Stimulated activated CD4-positive, alpha-beta T cell treated with anti-CD3 and anti-CD28 coated beads, Interleukin-1b, Interleukin-23, amount 100 ng/mL, for 48 hours (primary cell): ENCODE measurements at places on chromosomes 6 and 20.
A peak's percentile ranks its signal among the peaks of the same experiment; 100 is the strongest.

DNA sequence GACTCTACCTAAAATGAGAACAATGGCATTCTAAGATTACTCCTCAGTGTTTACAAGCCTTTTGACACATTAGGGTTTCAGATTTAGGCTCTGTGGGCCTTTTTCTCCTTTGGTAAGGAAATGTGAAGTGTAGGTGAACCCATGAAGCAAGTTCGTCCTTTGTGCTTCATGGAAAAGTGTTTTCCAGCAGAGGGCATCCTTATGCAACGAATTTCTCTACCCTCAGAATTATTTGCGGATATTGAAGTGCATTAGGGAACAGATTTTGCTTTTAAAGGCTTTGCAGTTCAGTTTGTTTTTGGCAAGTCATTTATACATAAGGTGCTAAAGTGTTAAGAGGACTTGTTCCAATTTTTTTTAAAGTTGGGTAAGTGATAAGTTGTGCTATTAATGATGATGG is 55.7 kb upstream of the FERMT1 start:
- no peak for DNase-seq

DNA sequence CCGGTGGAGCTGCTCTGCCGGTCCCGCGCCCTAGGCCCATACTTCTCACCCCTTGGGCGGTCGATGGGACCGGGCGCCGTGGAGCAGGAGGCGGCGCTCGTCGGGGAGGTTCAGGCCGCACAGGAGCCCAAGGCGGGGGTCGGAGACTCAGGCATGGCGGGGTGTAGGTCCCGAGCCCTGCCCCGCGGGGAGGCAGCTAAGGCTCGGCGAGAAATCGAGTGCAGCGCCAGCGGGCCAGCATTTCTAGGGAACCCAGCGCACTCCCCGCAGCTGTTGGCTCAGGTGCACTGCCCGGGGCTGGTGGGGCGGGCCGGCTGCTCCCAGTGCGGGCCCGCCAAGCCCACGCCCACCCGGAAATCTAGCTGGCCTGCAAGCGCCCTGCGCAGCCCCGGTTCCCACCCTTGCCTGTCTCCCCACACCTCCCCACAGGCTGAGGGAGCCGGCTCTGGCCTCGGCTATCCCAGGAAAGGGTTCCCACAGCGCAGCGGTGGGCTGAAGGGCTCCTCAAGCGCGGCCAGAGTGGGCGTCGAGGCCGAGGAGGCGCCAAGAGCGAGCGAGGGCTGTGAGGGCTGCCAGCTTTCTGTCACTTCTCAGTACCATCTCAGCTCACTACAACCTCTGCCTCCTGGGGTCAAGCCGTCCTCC is 40.2 kb upstream of the GMPR start:
- DNase-seq, result no peak

DNA sequence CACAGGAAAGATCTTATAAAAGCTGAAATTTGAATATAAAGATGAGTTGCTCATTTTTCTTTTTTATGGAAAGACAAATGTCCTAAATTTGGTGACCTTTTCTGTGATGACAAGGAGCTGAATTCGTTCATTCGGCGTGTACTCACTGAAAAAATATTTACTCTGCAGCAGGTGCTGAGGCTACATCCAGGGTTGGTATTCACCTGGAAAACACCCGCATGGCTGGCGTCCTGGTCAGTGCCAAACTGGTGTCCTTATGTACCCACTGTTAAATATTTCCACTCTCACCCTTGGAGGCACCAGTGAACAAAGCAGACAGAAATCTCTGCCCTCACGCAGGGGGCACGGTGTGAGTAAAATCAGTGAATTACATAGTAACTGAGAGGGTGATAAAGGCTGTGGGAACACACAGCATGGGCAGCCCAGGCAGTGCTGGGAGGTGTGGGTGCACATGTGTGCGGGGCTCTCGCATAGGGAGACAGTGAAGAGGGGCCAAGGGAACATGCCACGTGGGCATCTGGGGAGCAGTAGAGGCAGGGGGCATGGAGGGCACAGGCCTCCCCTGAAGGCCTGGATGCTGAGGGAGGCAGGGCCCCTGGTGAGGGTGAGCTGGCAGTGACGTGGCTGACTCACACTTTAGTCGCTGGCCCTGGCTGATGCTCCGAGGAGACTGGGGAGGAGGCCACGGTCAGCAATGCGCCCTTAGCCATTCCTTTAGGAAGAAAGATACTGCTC is 89.7 kb downstream of the INSM1 start:
- no peak for DNase-seq

- no peak for DNase-seq
Observed at GRCh38 chr20:46641424-46641823, 9.8 kb downstream of the SLC13A3 start.

GRCh38 chr6:131387562-131388447 is 185.2 kb upstream of the ARG1 start:
- DNase-seq, result no peak

GRCh38 chr6:165732696-165733488 is 69.9 kb upstream of the PDE10A start:
- DNase-seq, result no peak

GRCh38 chr20:4227085-4227821 is 211.9 kb upstream of the RNF24 start:
- DNase-seq, result no peak

DNA sequence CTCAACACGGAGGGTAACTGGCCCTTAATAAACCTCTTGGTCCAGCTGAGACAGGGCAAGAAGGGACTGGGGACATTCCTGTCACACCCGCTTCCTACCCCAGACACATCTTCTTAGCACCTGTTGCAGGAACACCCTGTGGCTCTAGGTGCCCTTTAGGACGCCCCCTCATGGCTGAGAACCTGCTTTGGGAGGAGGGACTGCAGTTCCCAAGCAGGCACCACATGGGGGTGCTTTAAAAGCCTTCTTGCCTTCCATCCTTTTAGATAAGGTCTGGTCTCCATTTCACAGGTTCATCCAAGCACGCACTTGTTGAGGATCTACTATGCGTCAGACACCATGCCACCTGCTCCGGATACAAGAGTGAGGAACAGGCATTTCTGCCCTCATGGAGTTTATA is 26.6 kb downstream of the NSFL1C start:
- DNase-seq, result no peak

DNA sequence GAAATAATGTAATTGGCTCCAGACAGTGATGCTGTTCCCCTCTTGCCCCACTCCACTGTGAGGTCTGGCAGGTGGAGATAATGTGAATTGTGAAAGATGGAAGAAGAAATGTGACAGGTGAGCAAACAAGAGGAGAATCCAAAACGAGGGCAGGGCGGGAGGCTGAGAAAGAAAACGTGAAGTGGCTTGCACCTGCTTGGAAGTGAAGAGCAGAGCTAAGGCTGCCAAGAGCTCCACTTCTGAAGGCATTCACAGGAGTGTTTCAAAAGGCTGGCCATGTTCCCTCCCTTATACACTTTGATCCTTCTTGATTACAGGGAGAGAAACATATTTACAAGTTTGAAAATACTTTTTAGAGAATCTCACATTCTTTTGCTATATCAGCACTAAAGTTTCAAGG is 359.4 kb downstream of the EPHA7 start:
- no peak for DNase-seq

- DNase-seq, result no peak
Observed at GRCh38 chr6:134391205-134391604, 73.3 kb upstream of the SGK1 start.

DNA sequence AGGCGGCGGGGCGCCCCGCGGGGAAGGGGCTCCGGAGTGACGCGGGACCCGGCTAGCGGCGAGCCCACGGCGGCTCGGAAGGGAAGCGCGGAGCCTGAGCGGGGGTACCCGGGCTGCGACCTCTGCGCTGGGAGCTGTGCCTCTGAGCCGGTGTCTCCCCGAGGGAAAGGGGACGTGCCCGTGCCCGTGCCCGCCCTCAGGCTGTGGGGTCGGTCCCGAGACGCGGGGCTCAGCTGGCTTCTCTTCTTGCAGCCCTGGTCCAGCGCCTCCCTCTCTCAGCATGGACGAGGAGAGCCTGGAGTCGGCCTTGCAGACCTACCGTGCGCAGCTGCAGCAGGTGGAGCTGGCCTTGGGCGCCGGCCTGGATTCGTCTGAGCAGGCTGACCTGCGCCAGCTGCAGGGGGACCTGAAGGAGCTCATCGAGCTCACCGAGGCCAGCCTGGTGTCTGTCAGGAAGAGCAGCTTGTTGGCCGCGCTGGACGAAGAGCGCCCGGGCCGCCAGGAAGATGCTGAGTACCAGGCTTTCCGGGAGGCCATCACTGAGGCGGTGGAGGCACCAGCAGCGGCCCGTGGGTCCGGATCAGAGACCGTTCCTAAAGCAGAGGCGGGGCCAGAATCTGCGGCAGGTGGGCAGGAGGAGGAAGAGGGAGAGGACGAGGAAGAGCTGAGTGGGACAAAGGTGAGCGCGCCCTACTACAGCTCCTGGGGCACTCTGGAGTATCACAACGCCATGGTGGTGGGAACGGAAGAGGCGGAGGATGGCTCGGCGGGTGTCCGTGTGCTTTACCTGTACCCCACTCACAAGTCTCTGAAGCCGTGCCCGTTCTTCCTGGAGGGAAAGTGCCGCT is 686 bp downstream of the ZGPAT start:
- no peak for DNase-seq

- DNase-seq, result no peak
Observed at GRCh38 chr6:145329257-145329656, 406.1 kb downstream of the EPM2A start.

GRCh38 chr20:45459606-45460005 is 9.9 kb upstream of the WFDC2 start:
- no peak for DNase-seq

DNA sequence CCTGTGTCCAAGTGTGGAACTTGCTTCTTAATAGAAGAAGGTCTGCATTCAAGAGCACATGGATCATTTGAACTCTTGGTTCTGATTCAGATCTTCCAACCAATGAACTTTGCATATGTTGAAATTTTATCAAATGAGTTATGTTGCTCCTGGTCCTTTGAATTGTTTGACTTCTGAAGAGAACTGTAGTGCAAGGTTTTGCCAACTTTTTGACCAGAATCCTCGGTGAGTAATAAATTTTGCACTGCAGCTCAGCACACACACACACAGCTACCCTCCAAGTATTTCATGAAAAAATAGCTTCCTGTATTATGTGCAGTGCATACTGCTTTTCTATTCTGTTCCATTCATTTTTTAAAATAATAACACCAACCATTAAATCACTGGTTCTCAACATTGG is 67.5 kb downstream of the BFSP1 start:
- DNase-seq, result no peak

GRCh38 chr6:45714741-45715507 is 300.7 kb downstream of the CLIC5 start:
- peak; percentile 32 for DNase-seq

DNA sequence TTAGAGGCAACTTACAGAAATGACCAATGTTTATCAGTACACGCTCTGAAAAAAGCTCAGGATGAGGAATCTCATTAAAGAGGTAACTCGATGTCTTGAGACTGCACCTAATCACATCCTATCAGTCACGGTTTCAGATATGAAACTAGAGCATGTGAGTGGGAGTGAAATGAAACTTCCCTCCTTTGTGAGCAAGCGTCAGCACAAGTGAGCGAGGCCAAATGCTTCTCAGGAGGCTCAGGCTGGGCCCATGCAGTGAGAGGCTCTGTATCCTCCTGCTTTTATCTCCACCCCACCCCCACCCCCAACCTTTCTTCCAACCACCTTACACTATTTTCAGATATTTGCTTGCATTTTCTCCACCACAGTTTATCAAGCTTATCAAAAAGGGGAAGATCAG is 140.8 kb upstream of the RIMS1 start:
- no peak for DNase-seq

DNA sequence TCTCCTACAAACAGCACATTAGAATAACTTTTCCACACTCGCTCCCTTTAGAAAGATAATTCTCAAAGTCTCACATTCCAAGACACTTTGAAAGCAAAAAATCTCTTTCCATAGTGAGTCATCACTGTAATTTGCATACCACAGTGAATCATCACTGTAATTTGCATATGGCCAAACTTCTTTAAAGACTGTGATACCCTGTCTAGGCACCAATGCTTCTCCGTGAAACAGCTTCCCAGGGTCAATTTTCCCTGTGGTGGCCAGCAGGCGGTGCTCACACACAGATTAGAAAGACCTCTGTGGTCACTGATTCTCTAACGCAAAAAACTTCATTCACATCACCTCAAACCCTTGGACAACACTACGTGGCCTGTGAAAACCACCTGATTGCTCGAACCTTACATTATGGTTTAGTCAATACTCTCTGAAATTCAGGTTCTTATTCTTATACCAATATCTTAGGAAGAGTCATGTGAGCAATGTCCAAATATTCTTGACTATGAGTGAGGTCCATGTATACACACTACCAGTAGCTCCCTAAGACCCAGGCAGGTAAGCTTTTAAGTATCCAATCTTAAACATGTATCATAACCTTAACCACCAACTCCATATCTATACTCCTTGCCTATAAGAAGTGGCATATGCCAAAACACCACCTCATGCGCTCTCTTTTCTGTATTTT is 78.5 kb upstream of the PHACTR1 start:
- peak; percentile 52 for DNase-seq

DNA sequence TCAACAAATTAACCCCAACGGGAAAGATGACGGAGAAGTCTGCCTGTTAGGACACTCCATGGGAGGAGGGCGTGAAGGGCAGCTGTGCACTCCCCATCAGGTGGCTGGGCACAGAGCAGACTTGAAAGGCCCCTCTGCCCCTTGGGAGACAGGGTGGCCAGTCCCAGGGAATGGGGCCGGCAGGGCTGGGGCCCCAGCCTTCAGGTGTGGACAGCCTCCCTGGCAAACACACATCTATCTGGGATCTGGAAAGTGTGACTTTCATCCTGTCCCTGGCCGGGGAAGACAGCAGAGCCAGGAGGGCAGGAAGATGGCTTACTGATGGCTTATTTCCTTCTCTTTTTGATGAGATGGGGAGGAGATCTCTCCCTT is 4.5 kb upstream of the FRMD1 start:
- DNase-seq, result no peak
